ENCODE measurements at places on chromosomes 11 and 22.

DNA sequence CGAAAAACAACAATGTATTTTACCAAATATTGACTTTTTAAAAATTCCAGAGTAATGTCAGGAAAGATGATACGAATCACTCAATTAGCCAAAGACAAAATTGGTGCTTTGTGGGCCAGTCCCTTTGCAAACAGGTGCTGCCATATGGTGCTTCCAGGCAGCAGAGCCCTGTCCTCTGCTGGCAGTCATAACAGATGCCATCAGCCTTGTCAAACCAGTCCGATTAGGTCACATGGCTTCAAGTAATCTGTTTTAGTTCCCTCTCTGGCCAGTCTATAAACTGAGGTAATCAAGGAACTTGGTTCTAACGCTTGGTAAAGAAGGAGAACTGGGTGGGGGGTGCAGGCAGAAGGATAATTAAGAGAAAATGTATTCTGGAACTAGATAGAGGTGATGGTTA lies 49.1 kb upstream of the CAPRIN1 start:
- DNase-seq: no peak

- DNase-seq: no peak
Observed at GRCh38 chr11:126599217-126599897, 243.9 kb downstream of the ST3GAL4 start.

- no peak for DNase-seq
Observed at GRCh38 chr11:127074151-127074761, 73.7 kb upstream of the KIRREL3 start.

GRCh38 chr22:37383341-37383740 lies 43.9 kb downstream of the ELFN2 start:
- no peak for DNase-seq

DNA sequence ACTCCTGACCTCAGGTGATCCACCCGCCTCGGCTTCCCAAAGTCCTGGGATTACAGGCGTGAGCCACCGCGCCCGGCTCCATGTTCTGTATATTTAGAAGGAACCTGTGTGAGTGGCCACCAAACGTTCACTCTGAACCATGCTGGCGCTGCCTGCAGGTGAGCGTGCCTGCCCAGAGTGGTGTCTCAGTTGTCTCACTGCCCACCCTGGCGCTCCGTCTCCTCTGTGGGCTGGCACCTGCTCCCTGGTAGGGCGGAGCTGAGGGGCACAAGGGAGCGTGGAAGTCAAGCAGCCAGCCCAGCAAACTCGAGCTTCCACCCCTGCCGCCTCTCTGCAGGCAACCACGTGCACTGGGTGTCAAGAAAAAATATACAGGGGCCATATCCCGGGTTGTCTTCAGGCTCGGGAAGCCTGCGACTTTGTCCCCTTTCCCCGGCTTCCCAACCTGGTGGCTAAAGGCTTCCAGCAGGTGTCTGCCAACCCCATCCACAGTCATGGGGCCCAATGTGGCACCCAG lies 16.7 kb downstream of the TXN2 start:
- no peak for DNase-seq

GRCh38 chr11:57376095-57377090 lies 4.6 kb downstream of the PRG3 start:
- no peak for DNase-seq

GRCh38 chr11:62607714-62608113 lies 4.9 kb downstream of the EML3 start:
- no peak for DNase-seq

DNA sequence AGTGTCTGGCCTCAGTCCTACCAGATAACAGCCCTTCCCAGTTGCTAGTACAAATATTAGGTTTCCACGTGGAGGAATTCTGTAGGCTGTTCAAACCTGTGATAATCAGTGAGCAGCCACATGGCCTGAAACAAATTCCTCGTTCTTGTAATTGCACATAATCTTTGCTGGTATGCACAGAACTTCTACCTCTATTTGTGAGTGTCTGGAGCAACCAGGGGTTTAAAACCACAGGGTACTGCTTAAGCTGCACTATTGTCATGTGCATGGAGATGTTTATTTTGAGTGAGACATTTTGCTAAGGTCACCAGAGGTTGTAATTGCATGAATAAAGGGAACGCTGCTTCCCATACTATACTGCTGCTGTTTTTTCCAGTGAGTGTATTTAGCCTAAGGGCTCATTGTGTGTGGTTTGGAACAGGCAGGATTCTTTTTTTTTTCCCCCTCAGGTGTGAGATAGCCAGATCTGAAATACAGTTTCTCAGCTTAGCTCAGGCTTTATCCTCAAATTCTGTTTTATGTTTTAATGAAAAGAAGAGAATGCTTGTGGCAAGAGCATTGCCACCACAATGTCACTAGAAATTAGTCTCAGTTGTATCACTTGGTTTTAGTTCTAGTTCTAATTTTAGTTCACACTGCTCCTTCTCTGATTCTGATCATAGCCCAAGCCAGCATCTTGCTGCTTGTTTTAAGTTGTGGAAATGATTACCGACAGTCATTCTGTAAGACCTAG lies 60.5 kb downstream of the CYB5R2 start:
- no peak for DNase-seq

GRCh38 chr11:66867425-66868040 lies 10.7 kb downstream of the LRFN4 start:
- no peak for DNase-seq

GRCh38 chr11:75208446-75208845 lies 32.1 kb upstream of the TPBGL start:
- no peak for DNase-seq

GRCh38 chr11:10797001-10797400 lies 11.7 kb downstream of the EIF4G2 start:
- no peak for DNase-seq

GRCh38 chr11:117816151-117816741 lies 8.3 kb downstream of the FXYD2 start:
- no peak for DNase-seq

- DNase-seq: no peak
Observed at GRCh38 chr22:38834215-38834953, 9.4 kb downstream of the NPTXR start.

GRCh38 chr11:21631991-21632390 lies 560.9 kb upstream of the ANO5 start:
- DNase-seq: no peak

DNA sequence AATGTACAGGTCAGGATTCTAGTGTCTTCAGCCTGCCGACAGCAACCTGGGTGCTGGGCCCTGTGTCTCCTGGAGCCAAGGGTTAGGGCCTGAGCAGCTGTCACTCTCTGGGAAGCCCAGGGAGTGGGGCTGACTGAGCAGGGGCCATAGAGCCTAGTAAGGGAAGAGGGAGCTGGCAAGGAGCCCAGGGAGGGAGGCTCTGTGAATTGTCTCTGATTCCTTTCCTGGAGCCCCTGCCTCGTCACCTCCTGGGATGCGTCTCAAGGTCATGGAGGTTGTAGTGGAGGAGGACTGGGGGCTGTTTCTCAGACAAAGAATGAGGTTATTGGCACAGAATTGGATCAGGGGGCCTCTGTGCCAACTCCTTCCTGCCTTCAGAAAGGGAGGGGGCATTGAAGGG lies 11.8 kb downstream of the SOX10 start:
- DNase-seq: no peak

GRCh38 chr11:1581976-1582375 lies 3.1 kb downstream of the KRTAP5-1 start:
- no peak for DNase-seq

- no peak for DNase-seq
Observed at GRCh38 chr22:28884747-28885350, 1.5 kb downstream of the ZNRF3 start.

- no peak for DNase-seq
Observed at GRCh38 chr11:58057481-58057880, 26.7 kb downstream of the OR6Q1 start.

DNA sequence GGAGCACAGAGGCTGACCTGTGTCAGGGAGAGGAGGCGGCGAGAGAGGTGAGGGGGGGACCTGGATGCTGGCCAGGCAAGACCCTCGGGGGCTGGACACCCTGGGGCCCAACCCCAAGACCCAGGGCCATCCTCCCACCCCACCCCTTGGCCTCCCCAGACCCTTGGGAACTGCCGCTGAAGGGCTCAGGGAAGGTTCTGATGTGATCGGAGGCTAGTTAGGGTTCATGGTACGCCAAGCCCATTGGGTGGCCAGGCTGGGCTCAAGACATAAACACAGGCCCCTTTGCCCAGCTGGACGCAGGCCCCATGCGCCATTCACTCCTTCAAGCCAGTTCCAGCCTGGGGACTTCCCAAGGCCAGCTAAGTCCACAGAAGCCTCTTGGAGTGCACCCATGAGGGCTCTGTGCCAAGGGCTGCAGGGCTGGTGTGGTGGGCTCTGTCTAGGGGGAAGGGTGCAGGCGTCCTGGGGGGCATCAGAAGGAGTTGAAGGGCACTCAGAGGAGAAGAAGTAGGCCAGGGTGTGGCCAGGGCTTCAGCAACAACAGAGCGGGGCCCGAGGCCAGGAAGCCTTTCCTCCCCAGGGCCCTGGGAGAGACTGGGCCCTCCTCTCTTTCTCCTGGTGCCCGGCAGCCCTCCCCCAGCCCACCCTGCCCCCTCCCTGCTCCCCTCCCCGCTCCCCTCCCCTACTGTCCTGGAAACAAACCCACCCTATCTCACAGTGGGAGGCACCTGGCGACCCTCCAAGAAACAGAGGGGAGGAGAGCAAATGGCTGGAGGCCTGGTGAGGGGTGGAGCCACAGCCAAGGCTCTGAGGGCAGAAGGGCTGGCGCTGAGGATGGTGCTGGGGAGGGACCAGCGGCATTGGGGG lies 12.9 kb downstream of the TSPAN32 start:
- DNase-seq: peak; percentile 93

DNA sequence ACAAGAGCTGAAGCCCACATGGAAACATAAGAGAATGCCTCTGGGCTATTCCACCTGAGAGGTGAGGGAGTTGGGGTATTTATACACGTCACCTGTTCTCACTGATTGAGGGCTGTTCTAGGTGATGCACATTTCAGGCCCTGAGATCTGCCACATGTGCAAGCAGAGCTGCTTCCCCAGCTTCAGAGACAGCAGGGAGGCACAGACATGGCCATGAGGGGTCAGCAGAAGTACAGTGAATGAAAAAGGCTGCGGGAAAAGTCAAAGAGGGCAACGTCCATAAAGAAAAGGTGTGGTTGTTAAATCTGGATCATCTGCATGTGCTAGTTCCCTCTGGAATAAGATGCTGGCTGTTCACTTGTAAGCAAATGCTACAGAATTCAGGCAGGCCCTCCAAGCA lies 75.4 kb downstream of the GAB4 start:
- no peak for DNase-seq

DNA sequence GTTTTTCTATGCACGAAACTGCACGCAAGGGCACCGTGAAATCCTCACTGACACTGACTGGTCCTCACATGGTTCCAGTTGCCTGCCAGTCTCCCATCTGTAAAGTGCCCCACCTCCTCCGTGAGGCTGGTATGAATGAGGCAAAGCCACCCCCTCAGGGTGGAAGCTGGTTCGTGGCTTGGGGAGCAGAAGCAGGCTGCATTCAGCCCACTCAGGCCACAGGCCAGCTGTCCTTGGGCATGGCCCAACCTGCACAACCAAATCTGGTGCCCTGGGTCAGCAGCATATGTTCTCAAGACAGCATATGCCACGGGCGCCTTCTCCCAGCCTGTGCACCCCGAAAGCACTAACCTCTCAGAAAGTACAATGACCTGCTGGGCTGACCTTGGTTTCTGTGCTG lies 29.3 kb downstream of the SERPINH1 start:
- DNase-seq: no peak

DNA sequence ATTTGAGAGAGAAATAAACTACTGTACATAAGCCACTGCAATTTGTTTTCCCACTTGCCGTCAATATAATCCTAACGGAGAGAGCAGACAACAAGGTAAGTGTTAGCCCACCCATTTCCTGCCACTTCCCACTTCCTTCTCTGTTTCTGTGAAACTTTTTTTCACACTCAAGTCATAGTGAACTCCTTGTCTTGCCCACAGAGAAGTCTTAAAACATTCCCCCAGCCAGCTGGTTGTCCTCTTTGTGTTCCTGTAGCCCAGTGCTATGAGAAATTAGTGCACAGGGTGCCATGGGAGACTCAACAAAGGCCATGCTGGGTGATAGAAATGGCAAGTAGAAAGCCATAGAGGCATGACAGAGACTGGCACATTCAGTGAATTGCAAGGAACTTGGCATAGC lies 208.6 kb downstream of the BLID start:
- no peak for DNase-seq

- no peak for DNase-seq
Observed at GRCh38 chr11:4619514-4619913, 11.5 kb upstream of the TRIM68 start.
